Gastrocnemius medialis (tissue), 4 donors: ENCODE measurements at places on chromosomes 4 and X. TPM values are rescaled to one million over a fixed set of nuclear protein-coding genes. Genes with fewer than 3 reads are reported as not detected.

- no peak overlapping the region for H3K27ac ChIP-seq
- DNase-seq, result no peak
- H3K4me3 ChIP-seq, result no peak overlapping the region
- no peaks in the 10 kb centered on the region for H3K36me3 ChIP-seq
- no peaks in the 10 kb centered on the region for H3K4me1 ChIP-seq
These were observed 681.5 kb downstream of the ARAP2 start for GRCh38 chr4:35562861-35563260.

GRCh38 chrX:85503258-85504158 is 124.0 kb upstream of the POF1B start:
- H3K4me1 ChIP-seq, result no peaks in the 10 kb centered on the region
- H3K27me3 ChIP-seq, result no peaks in the 10 kb centered on the region
- no peak overlapping the region for H3K27ac ChIP-seq

GRCh38 chr4:118877797-118878196 is 10.9 kb upstream of the SYNPO2 start:
- no peaks in the 10 kb centered on the region for H3K36me3 ChIP-seq
- no peak overlapping the region for H3K27ac ChIP-seq

GRCh38 chr4:23041501-23041900 is 348.8 kb downstream of the GBA3 start:
- no peak overlapping the region for H3K4me3 ChIP-seq
- DNase-seq, result no peak
- H3K27ac ChIP-seq, result no peak overlapping the region
- H3K27me3 ChIP-seq, result no peaks in the 10 kb centered on the region
- no peaks in the 10 kb centered on the region for H3K36me3 ChIP-seq

DNA sequence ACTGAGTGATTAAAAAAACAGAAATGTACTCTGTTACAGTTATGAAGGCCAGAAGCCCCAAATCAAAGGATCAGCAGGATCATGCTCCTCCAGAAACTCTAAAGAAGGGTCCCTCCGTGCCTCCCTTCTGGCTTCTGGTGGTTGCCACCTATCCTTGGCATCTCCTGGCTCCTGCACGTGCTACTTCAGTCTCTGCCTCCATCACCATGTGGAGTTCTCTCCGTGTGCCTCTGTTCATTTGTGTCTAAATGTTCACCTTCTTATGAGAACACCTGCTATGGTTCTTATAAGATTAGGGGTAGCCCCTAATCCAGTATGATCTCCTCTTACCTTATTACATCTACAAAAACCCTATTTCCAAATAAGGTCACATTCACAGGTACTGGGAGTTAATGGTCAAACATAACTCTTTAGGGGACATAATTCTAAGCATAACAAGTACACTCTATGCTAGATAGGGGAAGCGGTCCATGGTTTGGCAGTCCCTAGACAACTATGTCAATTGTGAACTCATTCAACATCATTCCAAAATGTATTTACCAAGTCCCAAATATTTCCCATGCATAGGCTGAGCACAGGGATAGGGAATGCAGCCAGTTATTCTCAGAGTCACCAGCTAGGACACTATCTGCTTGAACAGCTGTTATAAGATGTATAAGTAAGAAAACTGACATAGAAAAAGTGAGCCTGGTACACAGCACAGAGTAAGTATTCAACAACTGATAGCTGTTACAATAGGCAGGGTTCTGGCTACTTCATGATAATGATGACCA is 295.5 kb upstream of the BOD1L1 start:
- DNase-seq, result no peak
- no peaks in the 10 kb centered on the region for H3K36me3 ChIP-seq
- no peaks in the 10 kb centered on the region for H3K4me1 ChIP-seq
- H3K27me3 ChIP-seq, result no peaks in the 10 kb centered on the region
- no peak overlapping the region for H3K4me3 ChIP-seq
- no peak overlapping the region for H3K27ac ChIP-seq

GRCh38 chr4:101122019-101122418 is 225.3 kb downstream of the PPP3CA start:
- no peaks in the 10 kb centered on the region for H3K27me3 ChIP-seq
- no peak overlapping the region for H3K4me3 ChIP-seq
- no peak overlapping the region for H3K27ac ChIP-seq
- no peaks in the 10 kb centered on the region for H3K36me3 ChIP-seq
- no peak for DNase-seq

- peaks cover 9% of the 10 kb centered on the region for H3K27me3 ChIP-seq
- H3K36me3 ChIP-seq, result no peaks in the 10 kb centered on the region
- peak within 1 kb of the TSS; percentile 46 for H3K4me3 ChIP-seq
- H3K27ac ChIP-seq, result no peak within 1 kb of the TSS
- no peaks in the 10 kb centered on the region for H3K4me1 ChIP-seq
- DNase-seq, result no peak
These were observed at the start of gene SRPX for GRCh38 chrX:38220415-38221390. SRPX (minus strand) TSS chrX:38220871; CDS start chrX:38220792, 79 bp downstream.

DNA sequence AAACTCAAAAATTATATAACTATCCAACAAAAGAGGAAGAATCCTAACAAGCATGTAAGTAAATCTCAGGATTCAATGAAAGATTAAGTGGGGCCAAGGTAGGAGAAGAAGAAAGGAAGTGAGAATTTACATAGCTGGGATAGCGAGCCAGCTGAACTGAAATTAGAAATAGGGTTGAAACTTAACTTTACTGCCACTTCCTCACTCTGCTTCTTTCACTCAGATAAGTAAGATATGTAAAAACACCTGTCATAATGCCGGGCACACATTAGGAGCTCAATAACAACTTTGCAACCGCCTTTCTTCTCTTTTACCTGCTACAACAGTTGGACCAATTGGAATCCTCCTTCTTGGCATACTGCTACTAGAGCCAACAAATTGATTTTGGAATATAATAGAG is 129.4 kb downstream of the CNKSR2 start:
- H3K4me3 ChIP-seq, result no peak overlapping the region
- no peaks in the 10 kb centered on the region for H3K36me3 ChIP-seq
- no peaks in the 10 kb centered on the region for H3K4me1 ChIP-seq
- H3K27ac ChIP-seq, result no peak overlapping the region
- DNase-seq, result no peak

DNA sequence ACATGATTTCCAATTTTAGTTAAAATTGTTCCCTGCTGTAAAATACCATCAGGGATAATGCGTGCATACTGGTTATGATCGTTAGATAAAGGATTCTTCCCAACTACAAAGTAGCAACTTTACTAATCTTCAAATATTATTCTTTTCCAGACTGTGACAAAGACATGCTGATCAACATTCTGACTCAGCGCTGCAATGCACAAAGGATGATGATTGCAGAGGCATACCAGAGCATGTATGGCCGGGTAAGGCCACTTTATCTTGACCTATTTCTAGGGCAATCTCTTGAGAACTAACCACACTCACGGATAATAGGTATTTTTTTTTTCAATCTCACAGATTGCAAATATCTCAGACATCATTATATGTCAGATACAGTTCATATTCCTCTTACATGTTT is 47.0 kb downstream of the ANXA10 start:
- no peak overlapping the region for H3K4me3 ChIP-seq
- no peaks in the 10 kb centered on the region for H3K4me1 ChIP-seq
- no peak overlapping the region for H3K27ac ChIP-seq
- H3K27me3 ChIP-seq, result no peaks in the 10 kb centered on the region
- no peak for DNase-seq
- H3K36me3 ChIP-seq, result no peaks in the 10 kb centered on the region

DNA sequence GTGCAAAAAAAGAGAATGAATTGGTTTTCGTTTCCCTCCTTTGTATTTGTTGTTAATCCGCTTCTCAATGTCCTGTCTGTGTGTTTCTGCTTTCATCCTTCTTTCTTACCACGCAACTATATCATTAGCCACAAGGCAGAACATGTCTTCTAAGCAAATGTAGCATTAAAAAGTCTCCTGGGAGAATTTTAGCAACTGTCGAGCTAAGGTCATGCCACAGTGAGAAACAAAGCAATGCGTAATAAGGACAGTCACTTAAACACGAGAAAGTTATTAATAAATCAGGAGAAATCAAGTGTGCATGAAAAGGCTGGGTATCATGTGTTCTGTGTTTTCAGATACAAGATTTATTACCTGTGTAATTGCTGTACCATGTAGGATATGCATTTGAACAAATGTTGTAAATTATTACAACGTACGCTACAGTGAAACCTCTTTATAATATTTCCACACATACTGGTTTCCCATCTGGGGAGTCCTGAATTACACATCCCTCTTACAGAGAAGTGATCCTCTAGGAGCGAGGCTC is 890.8 kb downstream of the TRIML1 start:
- no peaks in the 10 kb centered on the region for H3K4me1 ChIP-seq
- no peaks in the 10 kb centered on the region for H3K27me3 ChIP-seq
- no peak overlapping the region for H3K4me3 ChIP-seq
- no peak for DNase-seq

- DNase-seq, result no peak
- no peaks in the 10 kb centered on the region for H3K4me1 ChIP-seq
- no peaks in the 10 kb centered on the region for H3K36me3 ChIP-seq
- H3K27ac ChIP-seq, result no peak overlapping the region
These were observed 119.4 kb downstream of the LUZP4 start for GRCh38 chrX:115408771-115409400.

DNA sequence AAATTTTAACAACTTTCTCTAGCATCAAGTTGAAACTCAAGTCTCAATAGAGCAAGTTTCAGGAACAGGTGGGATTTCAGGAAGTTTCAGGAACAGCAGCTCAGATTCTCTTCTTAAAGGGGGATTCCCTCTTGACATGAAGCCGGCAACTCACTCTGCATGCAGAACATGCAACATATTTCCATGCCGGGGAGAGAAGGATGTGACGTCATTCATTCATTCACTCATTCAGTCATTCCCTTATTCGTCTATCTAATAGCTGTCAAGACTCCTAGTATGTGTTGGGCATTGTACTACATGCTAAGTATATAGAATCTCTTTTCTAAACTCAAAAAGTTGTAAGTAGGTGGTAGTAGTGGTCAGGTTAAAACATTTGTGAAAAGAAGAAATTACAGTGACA is 4.8 kb upstream of the FAM9A start:
- no peak overlapping the region for H3K4me3 ChIP-seq
- H3K27me3 ChIP-seq, result no peaks in the 10 kb centered on the region
- H3K36me3 ChIP-seq, result no peaks in the 10 kb centered on the region
- no peak for DNase-seq
- H3K4me1 ChIP-seq, result no peaks in the 10 kb centered on the region

DNA sequence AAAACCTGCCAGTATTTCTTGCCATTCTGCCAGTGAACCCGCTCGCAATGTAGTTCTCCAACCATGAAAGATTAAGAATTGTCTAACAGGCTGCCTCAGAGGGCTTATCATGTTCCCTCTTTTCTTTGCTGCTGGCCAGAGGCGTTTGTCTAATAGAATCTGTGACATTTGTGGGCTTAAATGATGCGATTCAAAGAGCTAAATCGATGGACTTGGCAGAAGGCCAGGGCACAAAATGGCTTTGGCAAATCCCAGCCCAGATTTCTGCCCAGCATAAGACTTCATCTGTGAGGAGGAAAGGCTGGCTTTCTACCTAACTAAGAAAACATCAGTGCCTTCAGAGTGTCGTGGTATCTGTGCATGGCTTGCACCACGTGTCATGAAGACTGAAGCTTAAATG is 79.9 kb downstream of the TRPC5OS start:
- H3K36me3 ChIP-seq, result no peaks in the 10 kb centered on the region
- H3K27me3 ChIP-seq, result no peaks in the 10 kb centered on the region
- no peaks in the 10 kb centered on the region for H3K4me1 ChIP-seq
- H3K4me3 ChIP-seq, result no peak overlapping the region
- H3K27ac ChIP-seq, result no peak overlapping the region

- H3K36me3 ChIP-seq, result peaks cover 28% of the 10 kb centered on the region
- no peak overlapping the region for H3K4me3 ChIP-seq
- H3K27me3 ChIP-seq, result no peaks in the 10 kb centered on the region
- no peak for DNase-seq
These were observed 39.0 kb downstream of the PLAC8 start for GRCh38 chr4:83075311-83076095.

- H3K36me3 ChIP-seq, result no peaks in the 10 kb centered on the region
- no peaks in the 10 kb centered on the region for H3K4me1 ChIP-seq
- no peak overlapping the region for H3K27ac ChIP-seq
- H3K27me3 ChIP-seq, result no peaks in the 10 kb centered on the region
- DNase-seq, result no peak
These were observed 37.0 kb upstream of the FGF13 start for GRCh38 chrX:138748480-138748879.

DNA sequence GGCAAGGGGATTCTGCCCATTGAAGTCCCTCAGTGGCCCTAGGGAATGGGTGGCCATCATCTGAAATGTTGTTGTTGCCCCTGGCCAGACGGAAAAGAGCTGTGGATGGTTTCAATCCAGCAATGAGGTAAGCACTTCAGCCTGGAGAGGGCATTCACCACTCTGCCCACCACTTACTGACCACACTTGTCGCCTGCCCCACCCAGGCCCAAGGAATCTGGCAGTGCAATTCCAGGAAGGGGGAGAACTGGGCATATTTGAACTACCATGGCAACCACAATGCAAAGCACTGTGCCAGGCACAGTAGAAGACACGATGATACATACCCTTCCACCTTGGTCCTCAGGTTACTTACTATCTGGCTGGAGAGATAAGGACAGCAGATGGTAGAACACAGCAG is 161.6 kb downstream of the PDGFRA start:
- H3K36me3 ChIP-seq, result no peaks in the 10 kb centered on the region
- H3K27ac ChIP-seq, result no peak overlapping the region
- no peak for DNase-seq
- H3K4me1 ChIP-seq, result no peaks in the 10 kb centered on the region

DNA sequence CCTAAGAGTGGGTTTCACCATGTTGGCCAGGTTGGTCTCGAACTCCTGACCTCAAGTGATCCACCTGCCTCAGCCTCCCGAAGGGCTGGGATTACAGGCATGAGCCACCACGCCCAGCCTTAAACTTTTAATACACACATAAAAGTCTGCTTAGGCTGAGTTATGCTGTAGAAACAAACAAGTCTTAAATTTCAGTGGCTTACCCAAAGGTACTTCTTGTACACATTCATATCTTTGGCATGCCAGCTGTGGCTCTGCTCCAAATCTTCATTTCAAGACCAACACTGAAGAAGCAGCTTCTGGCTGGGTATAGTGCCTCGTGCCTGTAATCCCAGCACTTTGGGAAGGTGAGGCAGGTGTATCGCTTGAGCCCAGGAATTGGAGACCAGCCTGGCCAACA is 80.3 kb downstream of the PPEF2 start:
- peak; percentile 59 for DNase-seq
- H3K4me3 ChIP-seq, result no peak overlapping the region

GRCh38 chr4:167614866-167615265 is 380.6 kb upstream of the SPOCK3 start:
- no peak overlapping the region for H3K27ac ChIP-seq
- no peak overlapping the region for H3K4me3 ChIP-seq
- H3K36me3 ChIP-seq, result no peaks in the 10 kb centered on the region
- no peaks in the 10 kb centered on the region for H3K27me3 ChIP-seq
- H3K4me1 ChIP-seq, result no peaks in the 10 kb centered on the region

- DNase-seq, result peak; percentile 5
- peaks cover 32% of the 10 kb centered on the region for H3K4me1 ChIP-seq
- H3K4me3 ChIP-seq, result peak overlapping the region; percentile 67
- H3K27me3 ChIP-seq, result peaks cover 45% of the 10 kb centered on the region
These were observed 1.1 kb upstream of the DKK2 start for GRCh38 chr4:107037199-107037584.

GRCh38 chrX:25810202-25810601 is 327.9 kb upstream of the MAGEB18 start:
- H3K27me3 ChIP-seq, result no peaks in the 10 kb centered on the region
- H3K4me1 ChIP-seq, result no peaks in the 10 kb centered on the region
- no peak overlapping the region for H3K4me3 ChIP-seq
- no peak overlapping the region for H3K27ac ChIP-seq
- H3K36me3 ChIP-seq, result no peaks in the 10 kb centered on the region

HSFX2 gene
- not detected for total RNA-seq

HNRNPDL gene
- total RNA-seq, result 151 TPM

ENOX2 gene
- 8.0 TPM for total RNA-seq

NHSL2 gene
- total RNA-seq, result 1.7 TPM

SHROOM4 gene
- total RNA-seq, result 4.3 TPM

TASL gene
- 0.49 TPM for total RNA-seq

ADAMTS3 gene
- total RNA-seq, result not detected

PITX2 gene
- total RNA-seq, result 30.5 TPM

SRPK3 gene
- 30.3 TPM for total RNA-seq

NRK gene
- 0.31 TPM for total RNA-seq

MAGEA6 gene
- not detected for total RNA-seq

ABRAXAS1 gene
- 12.4 TPM for total RNA-seq
